ENCODE measurements at places on chromosomes 12 and 14.

- no peak for DNase-seq
Measured at GRCh38 chr12:54870617-54871016, 16.3 kb downstream of the MUCL1 start.

DNA sequence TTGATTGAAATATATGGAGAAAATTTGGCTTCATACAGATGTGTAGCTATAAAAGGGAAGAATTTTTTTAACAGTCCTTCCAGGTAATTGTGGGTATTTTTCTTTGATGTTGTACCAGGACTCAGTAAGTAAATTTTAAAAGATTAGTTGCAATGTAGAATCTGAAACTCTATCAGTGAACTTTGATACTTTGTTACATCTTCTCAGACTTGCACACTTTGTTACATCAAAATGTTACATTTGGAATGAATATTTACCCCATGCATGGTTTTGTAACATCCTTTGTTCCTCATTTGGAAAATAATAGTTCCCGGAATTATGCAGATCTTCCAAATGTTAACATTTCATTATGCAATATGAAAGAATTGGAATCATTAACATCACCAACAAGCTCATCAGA lies 13.8 kb downstream of the MTHFD1 start:
- no peak for DNase-seq

DNA sequence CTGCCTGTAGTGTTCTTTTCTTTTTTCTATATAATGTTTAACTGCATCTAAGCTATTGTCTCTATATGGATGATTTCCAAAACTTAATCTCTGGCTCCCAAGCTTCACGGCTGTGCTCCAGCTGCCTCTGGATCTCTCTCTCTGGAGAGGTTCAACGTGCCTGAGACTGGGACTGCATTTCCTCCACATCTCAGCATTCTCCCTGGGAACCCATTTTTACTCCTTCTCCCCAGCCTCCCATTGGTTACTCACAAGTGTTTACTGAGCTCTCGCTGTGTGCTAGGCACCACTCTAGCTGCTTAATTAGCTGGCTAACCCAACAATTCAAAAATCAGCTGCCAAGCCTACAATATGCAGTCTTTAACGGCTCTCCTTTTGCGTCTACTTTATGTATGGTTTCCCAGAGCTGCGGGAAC lies 34.7 kb downstream of the FBXL14 start:
- DNase-seq: no peak

- no peak for DNase-seq
Measured at GRCh38 chr12:21568115-21568514, 36.5 kb downstream of the GYS2 start.

DNA sequence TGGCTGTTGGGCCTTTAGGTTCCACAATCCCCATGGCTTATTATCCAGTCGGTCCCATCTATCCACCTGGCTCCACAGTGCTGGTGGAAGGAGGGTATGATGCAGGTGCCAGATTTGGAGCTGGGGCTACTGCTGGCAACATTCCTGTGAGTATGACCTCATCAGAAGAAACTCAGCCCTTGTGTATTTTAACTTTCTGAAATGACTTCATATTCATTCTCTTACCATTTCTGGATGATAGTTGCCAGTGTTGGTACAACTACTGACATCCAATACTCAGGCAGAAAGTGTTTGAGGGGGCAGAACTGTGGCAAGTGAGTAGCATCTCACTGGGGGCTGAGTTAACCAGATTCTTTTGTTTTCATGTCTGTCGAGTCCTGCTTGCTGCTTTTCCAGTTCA lies 2.3 kb downstream of the DAZAP2 start:
- peak; percentile 34 for DNase-seq

- DNase-seq: no peak
Measured at GRCh38 chr14:28102001-28102400, 664.6 kb upstream of the FOXG1 start.
